ENCODE measurements at places on chromosomes 11 and 22.

DNA sequence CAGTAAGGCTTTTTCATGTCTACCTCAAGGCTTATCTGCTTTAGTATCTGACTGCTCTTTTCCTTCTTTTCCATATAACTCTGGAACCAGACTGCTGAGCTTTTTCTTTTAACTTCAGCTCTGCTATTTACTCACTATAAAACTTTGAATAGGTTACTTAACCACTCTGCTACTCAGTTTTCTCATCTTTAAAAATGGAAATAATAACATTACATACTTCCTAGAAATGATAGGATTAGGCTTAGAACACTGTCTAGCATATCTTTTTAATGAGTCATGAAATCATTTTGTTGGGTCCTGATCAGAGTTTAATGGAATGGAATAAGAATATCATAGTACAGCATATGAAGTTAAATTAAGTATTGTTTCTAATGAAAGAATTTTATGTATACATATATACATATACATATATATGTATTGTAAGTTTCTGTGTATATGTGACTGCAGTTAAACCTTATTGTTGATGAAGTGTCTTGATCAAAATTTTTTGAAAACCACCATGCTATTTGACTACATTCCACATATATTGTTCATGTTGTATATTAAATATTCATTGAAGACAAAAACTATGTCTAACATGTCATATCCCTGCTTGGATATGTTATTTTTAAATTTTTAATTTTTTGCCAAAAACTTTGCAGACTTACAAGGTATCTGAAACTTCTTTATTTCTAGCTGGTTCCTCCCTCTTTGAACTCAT lies 120.2 kb downstream of the METTL15 start:
- no peak for DNase-seq
- no peaks in the 10 kb centered on the region for H3K27me3 ChIP-seq
- H3K4me1 ChIP-seq = peaks cover 21% of the 10 kb centered on the region
- no peak overlapping the region for H3K4me3 ChIP-seq
- no peaks in the 10 kb centered on the region for H3K36me3 ChIP-seq

- H3K36me3 ChIP-seq = peaks cover 81% of the 10 kb centered on the region
- peaks cover 57% of the 10 kb centered on the region for H3K4me1 ChIP-seq
- DNase-seq = no peak
Observed at GRCh38 chr11:35211952-35212351, 73.0 kb downstream of the CD44 start.

GRCh38 chr11:45100339-45100738 lies 46.1 kb upstream of the PRDM11 start:
- H3K27ac ChIP-seq = peak overlapping the region; percentile 53
- H3K36me3 ChIP-seq = peaks cover 2% of the 10 kb centered on the region
- H3K4me3 ChIP-seq = no peak overlapping the region
- peaks cover 46% of the 10 kb centered on the region for H3K4me1 ChIP-seq
- peak; percentile 8 for DNase-seq

DNA sequence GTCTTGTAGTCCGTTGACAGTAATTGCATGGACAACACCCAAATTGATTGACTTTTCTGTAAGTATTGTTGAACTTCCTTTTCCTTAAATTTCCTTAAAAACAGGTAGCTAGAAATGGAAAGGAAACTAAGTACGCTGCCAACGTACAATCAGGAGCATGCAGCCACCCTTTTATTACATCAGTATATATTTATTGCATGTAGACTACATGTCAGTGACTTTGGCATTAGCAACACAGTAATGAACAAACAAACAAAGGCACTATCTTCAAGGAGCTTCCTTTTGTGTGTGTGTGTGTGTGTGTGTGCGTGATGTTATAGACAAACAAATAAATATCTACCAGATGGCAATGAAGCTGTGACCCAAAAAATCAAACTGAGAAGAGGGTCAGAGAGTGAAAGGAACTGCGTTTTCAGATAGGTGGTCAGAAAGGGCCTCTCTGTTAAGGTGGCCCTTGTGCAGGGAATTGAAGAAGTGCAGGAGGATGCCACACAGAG lies at the start of gene OR9Q1:
Gene OR9Q1 (plus strand): TSS at position 447 of the 497 bp plus-strand sequence. CDS start 155,564 bp downstream, outside the sequence.
- H3K4me1 ChIP-seq = no peaks in the 10 kb centered on the region
- no peak within 1 kb of the TSS for H3K4me3 ChIP-seq
- no peak for DNase-seq
- H3K27me3 ChIP-seq = peaks cover 6% of the 10 kb centered on the region
- H3K36me3 ChIP-seq = no peaks in the 10 kb centered on the region
- H3K27ac ChIP-seq = no peak within 1 kb of the TSS

DNA sequence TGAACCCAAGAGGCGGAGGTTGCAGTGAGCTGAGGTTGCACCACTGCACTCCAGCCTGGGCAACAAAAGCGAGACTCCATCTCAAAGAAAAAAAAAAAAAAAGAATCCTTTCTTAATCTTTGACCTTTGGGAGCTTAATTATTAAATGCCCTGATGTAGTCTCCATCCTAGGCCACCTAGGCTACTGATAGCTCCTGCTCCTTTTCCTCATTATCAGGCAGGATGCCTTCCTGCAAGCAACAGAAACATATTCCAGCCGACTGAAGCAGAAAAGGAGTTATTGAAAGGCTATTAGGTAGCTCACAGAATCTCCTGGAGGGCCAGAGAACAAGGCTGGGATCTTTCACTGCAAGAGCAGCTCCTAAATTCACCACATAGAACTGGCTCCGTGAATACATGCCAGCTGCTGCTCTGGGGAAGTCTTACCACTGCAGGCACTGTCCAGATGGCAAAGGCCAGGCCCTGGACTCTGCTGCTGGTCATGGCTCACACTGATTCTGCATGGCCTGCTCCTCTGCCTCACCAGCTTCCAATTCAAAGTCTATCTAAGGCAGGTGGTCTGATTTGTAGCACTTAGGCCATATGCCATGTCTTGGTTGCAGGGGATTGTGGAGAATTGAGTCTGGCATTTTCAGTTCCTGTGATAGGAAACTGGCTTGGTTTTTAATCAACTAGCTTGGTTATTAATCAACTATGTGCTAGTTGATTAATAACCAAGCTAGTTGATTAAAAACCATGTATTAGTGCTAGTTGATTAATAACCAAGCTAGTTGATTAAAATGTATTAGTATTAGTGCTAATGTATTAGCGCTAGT lies 26.0 kb upstream of the POLD3 start:
- no peak for DNase-seq
- no peak overlapping the region for H3K4me3 ChIP-seq
- no peaks in the 10 kb centered on the region for H3K4me1 ChIP-seq
- no peaks in the 10 kb centered on the region for H3K36me3 ChIP-seq
- H3K27ac ChIP-seq = no peak overlapping the region

DNA sequence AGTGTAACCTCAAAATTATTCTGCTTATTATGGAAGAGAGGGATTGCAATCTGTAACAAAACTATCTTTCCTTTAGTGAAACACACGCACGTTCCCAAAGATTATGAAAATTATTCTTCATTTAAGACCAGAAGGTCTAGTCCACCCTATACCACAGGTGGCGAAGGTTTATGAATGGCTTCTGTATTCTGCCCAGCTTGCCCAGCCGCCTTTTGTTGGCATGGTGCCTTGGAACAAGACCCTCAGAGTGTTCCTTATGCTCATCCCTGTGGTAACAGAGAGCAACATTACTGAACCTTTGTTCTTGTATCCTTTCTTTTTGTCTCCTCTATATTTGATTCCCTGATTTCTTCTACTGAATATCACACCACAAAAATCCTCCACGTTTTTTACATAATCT lies 116.4 kb downstream of the FAR1 start:
- DNase-seq = no peak
- no peaks in the 10 kb centered on the region for H3K27me3 ChIP-seq
- no peak overlapping the region for H3K4me3 ChIP-seq

- no peak overlapping the region for H3K4me3 ChIP-seq
- H3K4me1 ChIP-seq = peaks cover 18% of the 10 kb centered on the region
- peaks cover 5% of the 10 kb centered on the region for H3K36me3 ChIP-seq
- H3K27ac ChIP-seq = no peak overlapping the region
Observed at GRCh38 chr22:19971276-19972124, 29.9 kb upstream of the TXNRD2 start.

DNA sequence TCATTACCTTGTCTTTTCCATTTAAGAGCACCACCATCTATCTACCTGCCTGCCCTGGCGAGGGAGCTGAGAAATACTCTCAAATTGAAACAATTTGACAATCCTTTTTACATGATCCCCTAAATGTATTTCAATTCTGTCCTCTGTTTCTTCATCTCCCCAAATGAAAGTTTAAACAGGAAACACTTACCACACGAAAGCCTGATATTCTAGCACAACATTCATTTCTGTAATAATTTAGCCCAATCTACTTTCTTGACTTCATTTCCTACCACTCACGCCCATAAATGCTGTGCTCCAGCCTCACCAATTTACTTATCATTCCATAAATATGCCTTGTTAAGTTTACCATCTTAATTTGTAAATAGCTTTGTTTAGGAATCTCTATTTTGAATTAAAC lies 89.8 kb upstream of the MS4A8 start:
- no peaks in the 10 kb centered on the region for H3K4me1 ChIP-seq
- peaks cover 43% of the 10 kb centered on the region for H3K27me3 ChIP-seq
- no peak overlapping the region for H3K4me3 ChIP-seq

DNA sequence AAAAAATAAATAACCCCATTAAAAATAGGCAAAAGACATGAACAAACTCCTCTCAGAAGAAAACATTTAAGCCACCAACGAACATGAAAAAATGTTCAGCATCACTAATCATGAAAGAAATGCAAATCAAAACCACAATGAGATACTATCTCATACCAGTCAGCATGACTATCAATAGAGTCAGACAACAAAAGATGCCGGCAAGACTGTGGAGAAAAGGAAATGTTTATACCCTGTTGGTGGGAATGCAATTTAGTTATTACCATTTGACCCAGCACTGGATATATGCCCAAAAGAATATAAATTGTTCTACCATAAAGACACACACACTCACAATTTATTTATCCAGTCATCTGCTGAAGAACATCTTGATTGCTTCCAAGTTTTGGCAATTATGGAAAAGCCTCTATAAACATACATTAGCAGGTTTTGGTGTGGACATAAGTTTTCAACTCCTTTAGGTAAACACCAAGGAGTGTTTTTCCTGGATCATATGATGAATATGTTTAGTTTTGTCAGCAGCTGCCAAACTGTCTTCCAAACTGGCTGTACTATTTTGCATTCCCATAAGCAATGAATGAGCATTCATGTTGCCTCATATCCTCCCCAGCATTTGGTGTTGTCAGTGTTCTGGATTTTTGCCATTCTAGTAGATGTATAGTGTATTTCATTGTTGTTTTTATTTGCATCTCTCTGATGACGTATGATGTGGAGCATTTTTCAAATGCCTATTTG lies 28.0 kb downstream of the OR8D1 start:
- no peaks in the 10 kb centered on the region for H3K27me3 ChIP-seq
- H3K4me1 ChIP-seq = no peaks in the 10 kb centered on the region
- no peaks in the 10 kb centered on the region for H3K36me3 ChIP-seq
- H3K4me3 ChIP-seq = no peak overlapping the region
